Tibial artery (tissue), 4 donors: ENCODE measurements at places on chromosomes 3 and 15.

GRCh38 chr3:184361932-184362667, 590 bp downstream of the POLR2H start:
- peak; percentile 88 for DNase-seq

DNA sequence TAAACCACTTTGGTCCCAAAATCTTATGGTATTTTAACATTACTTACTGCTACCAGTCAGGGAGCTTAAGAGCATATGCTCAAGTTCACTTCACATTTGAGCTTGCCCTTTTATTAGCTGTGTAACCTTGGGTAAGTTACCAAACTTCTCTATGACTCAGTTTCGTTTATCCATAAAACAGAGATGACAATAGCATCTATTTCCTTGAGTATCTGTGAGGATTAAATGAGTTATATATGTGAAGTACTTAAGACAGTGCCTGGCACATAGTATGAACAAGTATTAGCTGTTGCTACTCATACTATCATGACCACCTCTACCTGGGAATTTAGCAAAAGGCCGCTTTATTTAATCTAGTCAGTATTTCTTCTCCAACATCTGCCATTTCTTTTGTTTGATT, 5.9 kb downstream of the ATOSA start:
- no peak for DNase-seq

GRCh38 chr15:68040144-68040543, 14.0 kb upstream of the PIAS1 start:
- DNase-seq: no peak

DNA sequence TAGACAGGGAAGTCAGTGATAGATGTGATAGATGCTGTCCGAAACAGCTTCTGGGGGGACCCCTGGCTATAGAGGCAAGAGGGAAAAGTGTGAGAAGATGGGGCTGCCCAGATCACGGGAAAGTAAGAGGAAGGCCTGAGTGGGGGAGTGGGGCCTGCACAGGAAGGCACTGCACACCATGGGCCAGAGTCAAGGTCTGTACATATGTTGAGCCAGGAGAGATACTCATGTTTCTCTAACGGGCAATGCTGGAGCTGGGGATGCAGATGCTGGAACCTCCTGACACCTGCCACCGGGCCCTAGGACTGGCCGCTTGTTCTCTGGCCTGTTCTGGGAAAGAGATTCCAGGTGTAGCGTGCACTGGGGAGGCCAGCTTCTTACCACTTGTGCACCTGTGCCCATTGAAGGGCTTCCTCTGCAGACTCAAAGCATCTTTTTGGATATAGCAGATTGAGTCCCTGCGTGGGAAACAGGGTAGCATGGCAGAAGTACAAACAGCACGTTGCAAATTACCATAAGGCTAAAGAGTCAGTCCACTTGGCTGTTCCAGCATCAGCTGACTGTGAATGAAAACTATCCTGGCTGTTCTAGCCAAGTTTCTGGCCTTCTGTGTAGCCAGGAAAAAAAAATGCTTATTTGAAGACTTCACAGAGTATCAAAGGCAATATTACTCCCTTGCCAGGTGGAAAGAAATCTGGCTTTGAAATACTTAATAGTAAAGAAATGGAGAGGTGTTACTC, 77.1 kb upstream of the GSK3B start:
- DNase-seq: no peak

DNA sequence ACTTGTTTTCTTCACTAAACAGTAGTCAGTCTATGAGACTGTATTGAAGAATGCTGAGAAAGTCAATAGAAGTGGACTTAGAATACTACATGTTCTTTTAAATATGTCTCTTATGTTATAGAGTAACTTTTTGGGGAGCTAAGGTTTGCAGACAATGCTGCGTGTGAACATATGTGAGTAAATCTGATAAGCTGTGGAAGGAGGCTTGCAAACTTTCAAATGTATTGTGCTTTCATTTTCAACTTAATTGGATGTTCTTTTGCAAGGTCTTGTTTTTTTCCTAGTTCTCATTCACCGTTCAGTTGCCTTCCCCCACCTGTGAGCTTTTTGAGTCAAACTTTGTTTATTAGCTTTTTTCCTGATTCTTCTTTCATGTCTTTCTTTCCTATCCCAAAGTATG, 176.2 kb downstream of the LPP start:
- DNase-seq: no peak
